ENCODE measurements at places on chromosomes 4 and X.

GRCh38 chr4:13656569-13657405 lies 29.3 kb upstream of the BOD1L1 start:
- peak; percentile 14 for DNase-seq

DNA sequence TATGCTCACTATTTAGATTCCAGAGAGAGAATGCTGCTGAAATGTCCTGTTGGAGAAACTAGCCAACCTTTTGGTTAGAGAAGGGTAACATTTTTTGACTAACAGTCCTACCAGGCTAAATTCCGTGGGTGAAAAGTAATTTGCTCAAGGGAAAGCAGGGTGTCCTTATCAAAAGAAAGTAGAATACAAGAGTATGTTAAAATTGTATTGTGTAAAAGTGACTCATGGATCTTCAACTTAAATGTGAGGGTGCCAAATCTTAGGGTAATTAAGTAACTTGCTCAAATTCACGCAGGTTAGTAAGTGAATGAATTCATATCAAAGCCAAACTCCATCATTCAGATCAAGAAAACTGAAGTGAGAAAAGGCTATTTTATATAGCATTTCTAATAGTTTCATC lies 81.7 kb downstream of the PCDH7 start:
- DNase-seq: no peak

DNA sequence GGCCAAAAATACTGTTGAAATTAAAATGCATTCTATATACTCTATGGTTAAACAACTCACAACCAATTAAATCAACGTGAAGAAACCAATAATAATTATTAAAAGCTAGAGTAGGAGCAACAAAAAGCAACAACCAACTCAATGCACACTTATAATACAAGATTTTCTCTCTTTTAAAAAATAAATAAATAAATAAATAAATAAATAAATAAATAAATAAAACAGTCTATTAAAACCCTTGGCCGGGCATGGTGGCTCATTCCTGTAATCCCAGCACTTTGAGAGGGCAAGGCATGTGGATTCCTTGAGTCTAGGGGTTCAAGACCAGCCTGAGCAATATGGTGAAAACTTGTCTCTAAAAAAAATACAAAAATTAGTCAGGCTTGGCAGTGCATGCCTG lies 62.7 kb downstream of the ENOX2 start:
- DNase-seq: no peak

DNA sequence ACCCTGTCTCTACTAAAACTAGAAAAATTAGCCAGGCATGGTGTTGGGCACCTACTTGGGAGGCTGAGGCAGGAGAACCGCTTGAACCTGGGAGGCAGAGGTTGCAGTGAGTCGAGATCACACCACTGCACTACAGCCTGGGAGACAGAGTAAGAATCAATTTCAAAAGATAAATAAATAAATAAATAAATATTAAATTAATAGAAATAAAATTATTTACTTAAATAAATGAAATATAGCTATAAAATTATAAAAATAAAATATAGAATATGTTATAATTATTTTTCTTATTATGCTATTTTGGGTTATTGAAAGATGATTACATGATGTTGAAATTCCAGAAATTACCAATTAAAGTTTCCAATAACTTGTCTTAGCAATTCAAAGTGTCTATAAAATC lies 1029.8 kb upstream of the AGA start:
- no peak for DNase-seq

GRCh38 chr4:139764686-139765310 lies 99.2 kb downstream of the MGST2 start:
- no peak for DNase-seq
